NK-92 treated with Interleukin-12 subunit alpha and Interleukin-12 subunit beta, amount 100 ng/mL, for 24 hours (cell line): ENCODE measurements at places on chromosomes 2 and 18.
A peak's percentile ranks its signal among the peaks of the same experiment; 100 is the strongest.

DNA sequence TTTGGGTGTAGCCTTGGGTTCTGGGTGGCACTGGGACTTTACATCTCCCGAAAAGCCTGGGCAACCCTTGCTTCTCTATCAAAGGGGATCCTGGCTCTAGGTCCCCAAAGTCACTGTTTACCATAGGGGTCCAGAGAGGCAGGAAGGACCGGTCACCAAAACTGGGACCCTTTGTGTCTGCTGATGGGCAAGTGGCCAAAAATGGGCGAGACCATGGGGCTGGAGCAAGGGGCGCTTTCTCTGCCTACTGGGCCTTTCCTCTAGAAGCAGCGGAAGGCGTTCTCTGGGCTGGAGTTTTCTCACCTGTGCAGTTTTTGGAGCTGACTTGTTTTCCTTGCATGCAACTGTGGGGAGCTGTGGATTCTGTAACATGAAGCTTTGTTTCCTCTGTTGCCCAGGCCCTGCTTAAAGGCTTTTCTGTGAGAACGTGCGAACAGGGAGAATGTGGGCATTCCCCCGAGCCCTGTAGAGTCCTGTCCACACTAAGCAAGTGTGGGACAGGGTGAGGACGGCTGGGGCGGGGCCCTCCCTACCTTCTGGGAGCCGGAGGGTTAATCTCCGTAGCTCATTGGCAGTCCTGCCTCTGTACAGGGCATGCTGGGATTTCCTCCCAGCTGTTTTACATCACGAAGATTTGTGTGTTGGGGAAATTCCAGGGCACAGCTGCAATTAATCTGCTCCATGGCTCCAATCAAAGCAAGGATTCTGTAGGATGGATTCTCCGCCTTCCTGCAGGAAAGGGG lies 50.2 kb downstream of the TGOLN2 start:
- DNase-seq: no peak

DNA sequence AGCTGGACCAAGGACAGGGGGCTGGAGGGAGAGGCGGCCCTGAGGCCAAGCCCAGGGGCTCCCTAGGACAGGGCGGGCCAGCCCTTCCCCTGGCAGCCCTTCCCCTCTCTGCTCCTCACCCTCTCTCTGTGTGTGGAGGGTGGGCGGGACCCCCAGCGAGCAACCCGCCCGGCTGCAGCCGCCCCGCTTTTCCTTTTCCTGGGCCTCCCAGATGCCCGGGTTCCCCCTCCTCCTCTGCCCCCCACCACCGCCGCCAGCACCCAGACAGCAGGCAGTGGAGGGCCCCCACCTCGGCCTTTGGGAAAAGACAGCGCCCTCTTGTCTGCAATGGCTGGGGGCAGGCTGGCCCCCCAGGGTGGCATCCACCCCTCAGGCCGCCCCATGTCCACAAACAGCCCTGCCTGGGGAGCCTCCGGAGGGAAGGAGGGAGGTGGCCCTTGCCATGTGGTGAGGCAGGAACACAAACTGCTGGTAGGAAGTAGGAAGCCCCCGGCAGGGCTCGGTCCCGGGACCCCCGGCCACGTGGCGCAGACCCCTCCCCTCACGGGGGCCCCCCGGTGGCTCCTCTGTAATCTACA lies 135.1 kb upstream of the CTDP1 start:
- no peak for DNase-seq

- DNase-seq: no peak
These were observed 83.2 kb downstream of the CTIF start for GRCh38 chr18:48621815-48622555.

- no peak for DNase-seq
These were observed 16.7 kb upstream of the TNS1 start for GRCh38 chr2:218019411-218020060.

- DNase-seq: no peak
These were observed 49.6 kb upstream of the ATIC start for GRCh38 chr2:215262303-215262702.

- DNase-seq: no peak
These were observed 25.2 kb upstream of the ASB1 start for GRCh38 chr2:238401551-238401950.

- no peak for DNase-seq
These were observed 231.9 kb downstream of the PTGR3 start for GRCh38 chr18:74977041-74977440.

GRCh38 chr2:72028351-72028995 lies 119.2 kb downstream of the CYP26B1 start:
- DNase-seq: no peak

GRCh38 chr2:159817283-159817682 lies 19.3 kb upstream of the CD302 start:
- DNase-seq: no peak

DNA sequence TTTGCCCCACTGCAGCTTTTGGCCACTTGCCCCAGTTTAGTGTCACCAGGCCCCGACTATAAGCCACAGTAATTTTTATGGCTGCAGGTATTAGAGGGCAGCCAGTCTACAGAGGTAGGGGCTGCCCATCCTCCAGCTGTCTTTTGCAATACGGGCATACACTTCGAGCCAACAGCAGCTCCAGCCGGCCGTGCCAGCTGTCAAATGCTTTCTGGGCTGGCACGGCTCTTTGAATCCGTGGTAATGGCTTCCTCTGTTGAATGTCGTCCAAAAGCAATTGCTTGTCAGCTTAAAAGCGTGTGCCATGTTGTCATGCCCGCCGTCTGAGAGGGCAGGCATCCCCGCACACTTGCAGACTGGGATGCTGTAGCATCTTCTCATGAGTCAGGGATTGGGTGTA lies 41.3 kb downstream of the BCL2L11 start:
- no peak for DNase-seq

DNA sequence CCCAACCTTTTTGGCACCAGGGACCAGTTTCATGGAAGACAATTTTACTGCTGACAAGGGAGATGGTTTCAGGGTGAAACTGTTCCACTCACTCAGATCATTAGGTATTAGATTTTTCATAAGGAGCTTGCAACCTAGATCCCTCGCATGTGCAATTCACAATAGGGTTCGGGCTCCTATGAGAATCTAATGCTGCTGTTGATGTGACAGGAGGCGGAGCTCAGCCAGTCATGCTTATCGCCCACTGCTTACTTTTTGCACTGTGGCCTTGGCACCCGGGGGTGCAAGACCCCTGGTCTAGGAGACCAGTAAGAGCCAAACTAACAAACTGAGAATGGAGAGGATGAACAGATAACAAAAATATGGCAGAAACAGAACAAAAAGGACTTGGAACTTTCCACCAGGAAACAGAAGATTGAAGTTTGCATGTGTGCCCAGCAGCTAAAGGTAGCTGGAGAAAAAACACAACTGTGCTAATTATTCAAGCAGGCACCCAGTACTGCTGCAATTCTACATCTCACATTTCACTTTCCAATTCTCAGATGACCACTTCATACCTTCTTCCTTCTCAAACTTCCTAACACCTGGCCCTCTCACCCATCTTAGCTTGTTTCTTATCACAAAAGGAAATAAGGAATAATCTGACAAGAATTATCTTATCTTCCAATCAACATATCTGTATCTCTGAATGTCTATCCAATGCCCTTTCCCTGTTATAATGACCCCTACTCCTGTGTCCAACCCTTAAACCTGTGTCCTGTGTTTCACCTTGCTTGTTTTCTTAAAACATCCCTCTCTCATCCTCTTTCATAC lies 24.8 kb downstream of the SP3 start:
- DNase-seq: no peak

DNA sequence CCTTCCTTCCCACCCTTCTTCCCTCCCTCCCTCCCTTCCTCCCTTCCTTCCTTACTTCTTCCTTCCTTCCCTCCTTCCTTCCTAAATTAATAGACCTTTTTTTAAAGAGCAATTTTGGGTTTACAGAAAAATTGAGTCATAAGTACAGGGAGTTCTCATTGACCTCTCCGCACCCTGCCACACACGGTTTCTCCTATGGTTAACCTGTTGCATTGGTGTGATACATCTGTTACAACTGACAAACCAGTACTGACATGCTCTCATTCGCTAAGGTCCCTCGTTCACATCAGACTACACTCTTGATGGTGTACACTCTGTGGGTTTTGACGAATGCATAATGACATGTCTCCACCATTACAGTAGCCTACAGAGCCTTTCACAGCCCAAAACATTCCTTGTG lies 11.6 kb upstream of the SDC1 start:
- no peak for DNase-seq

GRCh38 chr2:96532641-96533291 lies 3.8 kb upstream of the ARID5A start:
- DNase-seq: no peak

DNA sequence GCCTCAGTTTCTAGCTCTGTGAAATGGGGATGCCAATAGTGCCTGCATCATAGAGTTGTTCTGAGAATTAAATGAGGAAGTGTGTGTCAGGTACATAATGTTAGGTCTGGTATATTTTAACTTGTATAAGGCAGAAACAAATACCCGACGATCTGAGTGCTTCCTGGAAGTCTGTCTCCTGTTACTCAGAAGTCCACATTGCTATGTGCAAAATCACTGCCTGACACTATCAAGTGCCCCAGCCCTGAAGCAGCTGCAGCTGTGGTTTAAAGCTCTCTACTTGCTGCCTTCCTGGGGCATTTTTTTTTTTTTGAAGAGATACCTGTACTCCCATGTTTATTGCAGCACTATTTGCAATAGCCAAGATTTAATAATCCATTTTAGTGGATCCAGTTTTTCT lies 125.3 kb downstream of the SLC4A3 start:
- no peak for DNase-seq

DNA sequence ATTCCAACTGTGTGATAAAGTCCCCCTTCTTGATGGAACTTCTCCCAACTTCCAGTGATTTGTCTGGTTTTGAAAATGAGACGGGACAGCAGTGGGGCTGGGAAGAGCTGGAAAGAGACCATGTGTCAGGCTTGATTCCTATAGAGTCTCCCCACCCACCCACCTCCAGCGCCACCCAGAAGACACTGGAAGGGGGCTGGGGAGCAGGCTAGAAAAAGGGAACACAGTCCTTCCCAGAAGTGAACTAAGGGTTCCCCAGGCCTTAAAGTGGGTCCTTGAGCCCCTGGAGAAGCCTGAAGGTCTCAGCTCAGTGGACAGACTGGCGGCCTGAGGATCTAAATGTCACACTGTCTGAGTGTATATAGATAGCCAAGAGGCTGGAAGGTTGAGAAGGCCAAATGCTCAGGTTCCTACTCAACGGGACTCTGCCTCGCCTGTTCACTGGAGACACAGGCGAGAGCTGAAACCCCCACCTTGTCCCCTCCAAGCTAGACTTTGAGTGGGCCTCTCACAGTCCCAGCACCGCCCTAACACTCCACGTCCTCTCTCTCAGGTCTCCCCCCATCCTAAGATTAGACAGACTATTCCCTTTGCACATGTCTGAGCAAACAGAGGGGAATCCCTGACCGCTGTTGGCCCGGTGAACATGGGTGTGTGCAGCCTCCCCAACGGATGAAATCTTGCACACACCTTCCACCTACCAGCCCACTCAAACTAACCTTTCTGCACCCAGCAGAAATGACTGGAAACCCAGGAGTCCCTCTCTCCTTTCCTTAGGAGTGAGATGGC lies 1.6 kb downstream of the PKDCC start:
- DNase-seq: no peak

DNA sequence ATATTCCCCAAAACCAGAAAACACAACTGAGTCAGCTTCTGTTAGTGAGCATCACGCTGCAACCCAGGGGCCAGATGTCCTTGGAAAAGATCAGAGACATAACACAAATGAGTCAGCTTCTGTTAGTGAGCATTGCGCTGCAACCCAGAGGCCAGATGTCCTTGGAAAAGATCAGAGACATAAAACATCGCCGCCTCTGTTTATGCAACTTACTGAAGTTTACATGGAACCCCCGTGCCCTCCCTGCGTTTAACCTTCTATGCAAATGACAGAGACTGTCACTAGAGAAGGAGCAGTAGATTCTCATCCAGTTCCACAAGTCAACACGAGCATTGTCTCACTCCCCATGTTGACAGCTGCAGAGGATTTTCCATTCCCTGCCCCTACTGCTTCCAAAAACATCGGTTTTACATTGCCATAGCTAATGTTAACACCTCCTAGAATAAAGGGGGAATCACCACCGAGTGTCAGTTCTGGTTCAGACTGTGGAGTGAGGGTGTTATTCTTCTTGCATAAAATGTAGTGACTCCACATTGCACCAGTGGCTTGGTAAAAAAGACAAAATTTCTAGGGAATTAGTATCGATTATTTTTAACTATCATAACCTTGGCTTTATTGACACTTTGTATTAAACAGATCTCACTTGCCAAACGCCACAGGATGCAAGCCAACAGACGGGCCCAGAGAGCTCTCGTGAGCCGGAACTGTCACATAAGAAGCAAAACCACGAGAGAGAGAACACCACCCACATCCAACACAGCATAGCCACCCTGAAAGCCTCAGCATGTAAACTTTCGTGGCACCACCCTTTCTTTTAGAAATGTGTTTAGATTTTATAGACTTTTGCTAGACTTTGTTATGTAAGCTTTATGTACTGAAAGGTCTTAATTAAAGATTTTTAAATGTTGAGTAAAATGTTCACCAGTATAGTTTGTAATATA lies 87.7 kb downstream of the SH3YL1 start:
- DNase-seq: peak; percentile 11

DNA sequence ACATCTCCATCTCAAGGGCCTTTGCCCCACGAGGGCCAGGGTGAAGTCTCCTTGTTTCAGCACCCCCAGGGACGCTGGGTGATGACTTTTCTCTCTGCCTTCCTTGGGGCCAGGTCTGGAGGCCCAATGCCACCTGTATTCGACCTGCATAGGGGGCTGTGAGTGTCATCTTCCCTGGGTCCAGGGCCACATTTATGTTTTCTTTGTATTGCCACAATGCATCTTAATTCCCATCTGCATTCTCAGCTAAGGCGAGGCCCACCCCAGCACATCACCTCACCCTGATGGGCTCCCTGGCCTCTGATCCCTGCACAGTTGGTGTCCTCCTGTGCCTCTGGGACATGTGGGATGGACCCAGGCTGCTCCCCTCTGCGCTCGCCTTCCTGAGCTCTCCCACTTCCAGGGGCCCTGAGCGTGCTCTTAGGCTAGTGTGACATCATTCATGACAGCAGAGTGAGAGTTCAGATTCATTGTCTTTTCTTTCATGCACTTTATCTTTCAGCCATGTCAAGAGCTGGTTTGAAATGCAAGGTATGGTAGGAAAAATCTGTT lies 122.0 kb upstream of the COPS8 start:
- DNase-seq: no peak

- no peak for DNase-seq
These were observed 46.9 kb downstream of the NAB1 start for GRCh38 chr2:190695739-190696138.

DNA sequence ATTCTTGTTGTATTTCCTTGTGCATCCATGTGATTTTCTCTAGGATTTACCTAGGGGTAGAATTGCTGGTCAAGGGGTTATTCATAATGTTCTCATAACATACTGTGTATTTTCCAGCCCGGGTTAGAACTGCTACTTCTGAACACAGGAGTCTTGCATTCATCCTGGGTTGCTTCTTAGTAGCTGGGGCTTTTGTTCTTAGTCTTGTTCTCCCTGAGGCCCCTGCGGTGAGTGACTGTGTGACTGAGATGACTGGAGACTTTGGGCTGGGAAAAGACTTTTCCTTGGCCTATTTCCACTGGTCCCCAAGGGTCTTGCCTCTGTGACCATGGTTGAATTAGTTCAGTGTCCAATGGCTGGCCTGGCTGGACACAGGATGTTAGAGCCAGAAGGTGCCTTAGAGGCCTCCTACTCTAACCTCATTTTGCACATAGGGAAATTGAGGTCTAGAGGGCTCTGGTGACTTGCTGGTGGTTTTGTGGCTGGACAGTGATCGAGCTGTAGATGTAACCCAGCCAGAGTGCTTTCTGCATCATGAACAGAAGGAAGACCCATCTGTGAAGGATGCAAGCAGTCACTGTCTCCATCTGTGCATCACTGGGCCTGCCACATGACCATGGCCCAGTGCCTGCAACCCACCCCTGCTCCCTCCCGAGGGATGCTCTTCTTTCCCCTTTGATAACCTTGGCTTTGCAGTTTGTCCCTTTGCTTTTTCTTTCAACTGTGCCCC lies 233.3 kb downstream of the FHOD3 start:
- DNase-seq: no peak

- DNase-seq: no peak
These were observed 98.6 kb upstream of the NFU1 start for GRCh38 chr2:69535817-69536241.
